ENCODE measurements at places on chromosomes 6 and 20. TPM values are rescaled to one million over a fixed set of nuclear protein-coding genes. Genes with fewer than 3 reads are reported as not detected.
A peak's percentile ranks its signal among the peaks of the same experiment; 100 is the strongest.

- DNase-seq: no peak
- H3K4me3 ChIP-seq: no peak overlapping the region
- no peak overlapping the region for H3K27ac ChIP-seq
- H3K27me3 ChIP-seq: no peaks in the 10 kb centered on the region
- H3K4me1 ChIP-seq: peaks cover 5% of the 10 kb centered on the region
Observed at GRCh38 chr6:79193971-79194370, 40.5 kb downstream of the HMGN3 start.

- no peaks in the 10 kb centered on the region for H3K36me3 ChIP-seq
- no peaks in the 10 kb centered on the region for H3K27me3 ChIP-seq
- H3K4me1 ChIP-seq: peaks cover 11% of the 10 kb centered on the region
- H3K4me3 ChIP-seq: no peak overlapping the region
- DNase-seq: peak; percentile 48
Observed at GRCh38 chr6:33840048-33840926, 36.5 kb upstream of the MLN start.

Gene PRICKLE4
- total RNA-seq: 11.2 TPM

Gene RPS6KA2
- 179 TPM for total RNA-seq

DNA sequence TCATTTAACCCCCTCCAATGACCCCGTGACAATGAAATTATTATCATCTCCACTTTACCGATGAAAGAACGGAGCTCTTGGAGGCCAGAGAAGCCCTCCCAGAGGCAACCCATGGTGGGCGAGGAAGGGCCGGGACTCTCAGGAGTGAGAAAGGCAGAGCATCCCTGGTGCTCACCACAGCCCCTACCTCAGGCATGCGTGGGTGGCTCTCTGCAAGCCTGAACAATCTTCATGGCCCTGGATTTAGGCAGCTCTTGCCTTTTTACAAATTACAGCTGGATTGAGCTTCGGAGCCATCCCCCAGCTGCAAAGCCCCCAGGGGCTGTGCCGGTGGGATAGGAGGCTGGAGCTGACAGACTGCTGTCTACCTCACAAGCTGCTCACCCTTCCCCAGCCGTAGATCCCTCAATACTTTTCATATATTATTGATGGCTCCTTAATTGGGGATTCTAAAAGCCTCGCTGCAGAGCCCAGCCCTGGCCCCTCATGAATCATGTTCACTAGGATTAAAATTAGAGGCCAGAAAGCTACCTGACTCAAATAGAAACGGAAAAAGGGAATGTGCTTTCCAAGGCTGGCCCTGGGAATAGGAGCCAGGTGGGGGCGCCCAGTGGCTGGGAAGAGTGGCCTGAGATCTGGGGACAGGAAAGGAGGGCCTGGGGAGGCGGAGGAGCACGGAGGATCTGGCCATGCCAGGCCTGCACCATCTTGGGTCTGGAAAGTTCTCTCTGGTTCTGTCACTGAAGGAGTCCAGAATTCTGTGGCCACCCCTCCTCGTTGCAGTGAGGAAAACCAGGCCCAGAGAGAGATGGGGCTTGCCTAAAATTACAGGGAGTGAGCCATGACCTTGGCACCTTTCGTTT is 29.1 kb downstream of the CPNE5 start:
- H3K4me3 ChIP-seq: no peak overlapping the region
- no peaks in the 10 kb centered on the region for H3K36me3 ChIP-seq
- H3K27ac ChIP-seq: no peak overlapping the region
- no peaks in the 10 kb centered on the region for H3K27me3 ChIP-seq
- no peak for DNase-seq

Gene SLC35F1
- total RNA-seq: not detected

Gene SULF2
- total RNA-seq: 63.8 TPM

DNA sequence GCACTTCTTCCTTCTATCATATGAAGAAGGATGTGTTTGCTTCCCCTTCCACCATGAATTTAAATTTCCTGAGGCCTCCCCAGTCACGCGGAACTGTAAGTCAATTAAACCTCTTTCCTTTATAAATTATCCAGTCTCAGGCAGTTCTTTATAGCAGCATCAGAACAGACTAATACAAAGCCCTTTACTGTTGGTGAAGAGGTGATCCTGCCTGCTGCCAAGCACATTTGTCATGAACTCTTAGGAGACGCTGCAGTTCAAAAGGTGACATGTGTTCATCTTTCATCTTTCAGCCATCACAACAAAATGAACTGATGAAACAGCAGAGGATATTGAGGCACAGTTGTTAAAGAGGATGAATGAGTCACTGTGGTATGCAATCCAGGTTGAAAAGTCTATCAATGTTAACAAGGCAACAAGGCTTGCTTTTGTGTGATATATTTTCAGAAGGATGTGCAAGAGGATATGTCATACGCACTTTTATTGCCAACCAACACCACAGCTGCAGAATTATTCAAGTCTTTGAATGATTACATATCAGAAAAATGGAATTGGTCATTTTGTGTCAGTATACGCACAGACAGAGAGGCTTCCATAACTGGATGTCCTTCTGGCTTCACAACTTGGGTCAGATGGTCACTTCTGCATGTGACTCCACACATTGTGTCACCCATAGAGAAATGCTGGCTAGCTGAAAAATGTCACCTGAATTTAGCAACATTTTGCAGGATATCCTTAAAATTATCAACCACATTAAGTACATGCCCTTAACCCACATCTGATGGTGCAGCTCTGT is 52.4 kb upstream of the PLN start:
- peaks cover 4% of the 10 kb centered on the region for H3K36me3 ChIP-seq
- H3K27me3 ChIP-seq: no peaks in the 10 kb centered on the region
- H3K27ac ChIP-seq: no peak overlapping the region
- no peak for DNase-seq
- H3K4me1 ChIP-seq: no peaks in the 10 kb centered on the region

GRCh38 chr6:143859891-143860660 is 4.2 kb upstream of the ZC2HC1B start:
- H3K4me1 ChIP-seq: no peaks in the 10 kb centered on the region
- no peak overlapping the region for H3K4me3 ChIP-seq
- no peak overlapping the region for H3K27ac ChIP-seq
- H3K36me3 ChIP-seq: peaks cover 18% of the 10 kb centered on the region
- no peak for DNase-seq
- no peaks in the 10 kb centered on the region for H3K27me3 ChIP-seq

DNA sequence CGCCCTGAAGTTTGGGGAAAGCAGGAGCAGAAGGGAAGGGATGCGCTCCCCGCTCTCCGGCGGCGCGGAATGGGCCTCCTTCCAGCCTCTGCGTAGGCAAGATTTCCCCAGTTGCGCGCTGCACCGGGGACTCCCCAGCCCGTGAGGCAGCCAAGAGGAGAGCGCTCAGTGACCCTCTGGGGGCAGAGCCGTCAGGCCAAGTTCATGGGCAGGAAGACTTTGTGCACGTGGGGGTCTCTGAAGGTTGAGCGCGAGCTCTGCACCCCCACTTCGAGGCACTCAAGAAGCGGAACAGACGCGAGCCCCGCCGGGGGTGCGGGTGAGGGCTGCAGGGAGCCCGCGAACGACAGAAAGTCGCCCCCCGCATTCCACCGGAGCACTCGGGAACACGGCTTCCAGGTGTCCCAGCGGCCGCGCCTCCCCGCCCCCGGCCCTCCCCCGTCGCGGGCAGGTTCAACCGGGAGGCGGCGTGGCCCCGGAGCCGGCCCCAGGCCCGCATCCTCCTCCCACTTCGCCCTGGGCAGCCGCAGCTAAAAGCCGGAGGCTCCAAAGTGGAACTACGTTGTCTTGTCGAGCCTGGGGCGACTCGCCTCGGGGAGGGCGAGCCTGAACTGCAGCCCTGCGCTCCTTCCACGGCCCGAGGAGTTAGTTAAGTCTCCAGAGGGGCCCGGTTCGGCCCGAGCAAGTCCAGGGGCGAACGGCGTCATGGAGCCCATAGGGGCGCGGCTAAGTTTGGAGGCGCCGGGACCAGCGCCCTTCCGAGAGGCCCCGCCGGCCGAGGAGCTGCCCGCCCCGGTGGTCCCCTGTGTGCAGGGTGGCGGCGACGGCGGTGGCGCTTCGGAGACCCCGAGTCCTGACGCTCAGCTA is at the start of gene PPP1R3G:
Gene PPP1R3G, plus strand, starts transcription at position 561 of the 867 bp plus-strand sequence. Its CDS starts 145 bp downstream, at position 706.
- peaks cover 16% of the 10 kb centered on the region for H3K4me1 ChIP-seq
- peak; percentile 26 for DNase-seq
- H3K4me3 ChIP-seq: peak within 1 kb of the TSS; percentile 51
- H3K36me3 ChIP-seq: no peaks in the 10 kb centered on the region

Gene NRN1
- total RNA-seq: 4.2 TPM

Gene GMPR
- 16.3 TPM for total RNA-seq

Gene NXT1
- total RNA-seq: 12.6 TPM

DNA sequence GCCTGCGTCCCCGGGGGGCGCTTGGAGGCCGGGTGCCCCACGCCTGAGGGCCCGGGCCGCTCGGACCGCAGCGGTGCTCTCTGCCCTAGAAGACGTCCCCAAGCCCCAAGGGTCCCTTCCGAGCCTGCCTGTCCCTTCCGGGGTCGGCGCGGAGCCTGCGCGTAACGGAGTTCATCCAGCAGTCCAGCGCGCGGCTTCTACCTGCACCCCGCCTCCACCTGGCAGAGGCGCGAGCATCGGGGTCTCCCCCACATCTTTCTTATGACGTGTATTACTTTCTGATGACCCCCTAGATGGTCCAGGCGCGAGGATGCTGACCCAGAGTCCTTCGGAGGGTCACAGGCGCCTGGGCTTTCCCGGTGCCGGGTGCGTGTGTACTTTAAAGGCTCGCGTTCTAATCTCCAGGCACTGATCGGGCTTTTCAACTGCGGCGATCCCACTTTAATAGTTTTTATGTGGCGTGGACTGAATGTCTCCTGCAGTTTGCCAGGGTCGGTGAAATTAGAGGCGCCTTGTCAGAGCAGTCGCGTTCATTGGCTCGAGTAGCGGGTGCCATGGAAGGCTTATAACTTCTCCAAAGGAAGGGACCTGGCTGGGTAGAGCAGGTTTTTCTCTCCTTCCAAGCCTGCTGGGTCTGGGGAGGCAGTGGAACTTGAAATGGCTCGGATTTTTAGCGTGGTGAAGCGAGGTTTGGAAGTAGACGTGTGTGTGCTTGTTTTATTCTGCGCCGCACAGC is 912 bp downstream of the EYA4 start:
- H3K4me1 ChIP-seq: peaks cover 28% of the 10 kb centered on the region
- H3K27me3 ChIP-seq: peaks cover 6% of the 10 kb centered on the region
- DNase-seq: peak; percentile 83
- H3K36me3 ChIP-seq: no peaks in the 10 kb centered on the region
- no peak overlapping the region for H3K27ac ChIP-seq

GRCh38 chr6:71238351-71238750 is 50.3 kb upstream of the OGFRL1 start:
- H3K27me3 ChIP-seq: no peaks in the 10 kb centered on the region
- H3K4me3 ChIP-seq: no peak overlapping the region
- DNase-seq: no peak
- no peaks in the 10 kb centered on the region for H3K36me3 ChIP-seq
- no peaks in the 10 kb centered on the region for H3K4me1 ChIP-seq

DNA sequence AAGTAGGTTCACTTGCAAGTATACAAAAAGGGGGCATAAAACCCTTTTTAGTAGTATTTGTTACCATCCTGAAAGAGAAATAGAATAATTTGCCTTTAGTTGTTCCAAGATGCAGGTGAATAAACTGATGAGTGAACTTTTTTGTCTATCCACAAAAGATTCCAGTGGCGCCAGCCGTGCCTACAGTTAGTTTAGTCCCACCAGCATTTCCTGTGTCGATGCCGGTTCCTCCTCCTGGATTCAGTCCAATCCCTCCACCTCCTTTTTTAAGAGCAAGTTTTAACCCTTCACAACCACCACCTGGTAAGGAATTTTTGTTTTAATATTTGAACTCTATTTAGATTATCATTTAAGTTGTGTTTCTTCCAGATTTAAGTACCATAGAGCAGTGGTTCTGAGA is 90.9 kb downstream of the SCAF8 start:
- peaks cover 7% of the 10 kb centered on the region for H3K4me1 ChIP-seq
- no peak for DNase-seq
- H3K27me3 ChIP-seq: no peaks in the 10 kb centered on the region
- no peak overlapping the region for H3K4me3 ChIP-seq
- H3K36me3 ChIP-seq: peaks cover 21% of the 10 kb centered on the region

Gene OLIG3
- not detected for total RNA-seq

Gene HMGCLL1
- 4.3 TPM for total RNA-seq

DNA sequence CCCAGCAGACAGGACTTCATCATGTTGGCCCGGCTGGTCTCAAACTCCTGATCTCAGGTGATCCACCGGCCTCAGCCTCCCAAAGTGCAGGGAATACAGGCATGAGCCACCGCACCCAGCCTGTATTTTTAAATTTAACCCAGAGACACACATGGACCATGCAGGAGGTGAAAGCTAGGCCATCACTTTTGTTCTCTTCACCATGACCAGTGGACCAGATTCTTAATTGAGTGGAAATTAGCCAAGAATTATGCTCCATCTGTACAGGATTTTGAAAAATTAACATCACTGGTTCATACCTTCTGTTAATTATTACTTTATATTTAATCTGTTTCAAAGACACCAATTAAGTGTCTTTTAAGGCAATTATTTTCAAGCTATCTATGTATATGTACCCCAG is 493.6 kb upstream of the NOX3 start:
- no peak overlapping the region for H3K27ac ChIP-seq
- no peak overlapping the region for H3K4me3 ChIP-seq
- DNase-seq: no peak
- H3K27me3 ChIP-seq: no peaks in the 10 kb centered on the region
- no peaks in the 10 kb centered on the region for H3K36me3 ChIP-seq

GRCh38 chr20:51747182-51747911 is 20.8 kb downstream of the ATP9A start:
- no peaks in the 10 kb centered on the region for H3K27me3 ChIP-seq
- no peak for DNase-seq
- peaks cover 30% of the 10 kb centered on the region for H3K4me1 ChIP-seq
- no peak overlapping the region for H3K4me3 ChIP-seq
- no peak overlapping the region for H3K27ac ChIP-seq

- no peak for DNase-seq
- H3K27me3 ChIP-seq: no peaks in the 10 kb centered on the region
- H3K36me3 ChIP-seq: no peaks in the 10 kb centered on the region
- no peak overlapping the region for H3K4me3 ChIP-seq
- no peaks in the 10 kb centered on the region for H3K4me1 ChIP-seq
- no peak overlapping the region for H3K27ac ChIP-seq
Observed at GRCh38 chr20:60209048-60209447, 250.8 kb downstream of the CDH26 start.

DNA sequence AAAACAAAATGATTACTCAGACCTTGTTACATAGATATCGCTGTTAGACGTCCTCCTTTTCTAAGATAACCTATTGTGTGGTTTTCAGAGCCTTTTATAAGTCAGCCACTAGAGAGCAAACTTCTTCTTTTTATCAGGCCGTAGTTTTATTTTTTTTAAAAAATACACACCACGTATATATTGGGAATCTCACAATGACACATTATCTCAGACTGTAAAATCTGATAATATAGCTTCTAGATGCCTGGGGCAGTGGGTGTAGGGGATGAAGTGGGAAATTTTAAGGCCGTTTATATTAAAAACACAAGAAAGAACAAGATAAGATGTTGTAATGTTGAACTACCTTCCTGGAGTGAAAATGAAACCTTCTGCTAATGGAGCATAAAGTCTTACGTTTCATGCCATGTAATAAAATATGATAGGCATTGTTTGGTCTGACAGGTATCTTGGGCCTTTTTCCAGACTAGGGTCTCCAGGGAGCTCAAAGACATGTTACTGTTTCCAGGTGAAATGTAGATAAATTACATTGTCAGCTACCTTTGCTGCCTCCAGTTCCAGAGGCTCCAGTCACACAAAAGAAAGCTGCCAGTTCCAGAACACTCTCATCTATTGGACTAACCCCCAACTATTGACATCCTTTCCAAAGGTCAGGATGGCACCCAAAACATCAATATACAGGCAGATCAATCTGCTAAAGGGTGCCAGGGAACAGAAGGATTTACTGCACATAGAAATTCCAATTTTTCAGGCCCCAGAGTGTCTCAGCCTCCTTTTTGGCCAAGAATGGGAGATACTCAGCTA is 130.2 kb upstream of the AKIRIN2 start:
- no peak overlapping the region for H3K4me3 ChIP-seq
- no peak for DNase-seq
- H3K27ac ChIP-seq: peak overlapping the region; percentile 62
- no peaks in the 10 kb centered on the region for H3K4me1 ChIP-seq
- H3K27me3 ChIP-seq: no peaks in the 10 kb centered on the region
- H3K36me3 ChIP-seq: no peaks in the 10 kb centered on the region
